ENCODE measurements at places on chromosomes 1 and 21.
A peak's percentile ranks its signal among the peaks of the same experiment; 100 is the strongest.

- peak; percentile 56 for DNase-seq
Observed at GRCh38 chr1:23619299-23620188, 60.2 kb upstream of the ID3 start.

DNA sequence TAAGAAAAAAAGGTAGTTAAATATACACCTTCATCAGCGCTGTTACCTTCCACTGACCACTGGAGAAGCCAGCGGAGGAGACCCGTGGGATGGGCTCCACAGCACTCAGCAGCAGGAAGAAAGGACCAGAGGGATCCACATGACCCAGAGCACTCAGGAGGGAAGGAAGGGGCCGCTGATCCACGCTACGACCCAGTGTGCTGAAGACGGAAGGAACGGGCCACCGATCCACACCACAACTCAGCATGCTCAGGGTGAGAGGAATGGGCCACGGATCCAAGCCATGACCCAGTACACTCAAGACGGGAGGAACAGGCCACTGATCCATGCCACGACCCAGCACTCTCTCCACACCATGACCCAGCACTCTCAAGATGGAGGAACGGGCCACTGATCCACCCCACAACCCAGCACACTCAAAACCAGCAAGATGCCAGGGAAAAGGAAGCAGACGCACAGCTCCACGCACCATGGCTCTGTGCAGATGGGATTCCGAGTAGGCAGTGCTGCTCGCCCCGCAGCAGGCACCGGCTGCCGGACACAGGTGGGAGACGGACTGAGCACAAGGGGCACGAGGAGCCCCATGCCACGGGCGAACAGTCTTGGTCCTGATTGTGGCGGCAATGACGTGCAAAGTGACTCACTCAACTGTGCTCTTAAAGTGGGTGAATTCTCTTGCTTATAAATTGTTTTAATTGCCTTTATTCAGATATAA is 8.7 kb downstream of the WRAP73 start:
- DNase-seq, result no peak

DNA sequence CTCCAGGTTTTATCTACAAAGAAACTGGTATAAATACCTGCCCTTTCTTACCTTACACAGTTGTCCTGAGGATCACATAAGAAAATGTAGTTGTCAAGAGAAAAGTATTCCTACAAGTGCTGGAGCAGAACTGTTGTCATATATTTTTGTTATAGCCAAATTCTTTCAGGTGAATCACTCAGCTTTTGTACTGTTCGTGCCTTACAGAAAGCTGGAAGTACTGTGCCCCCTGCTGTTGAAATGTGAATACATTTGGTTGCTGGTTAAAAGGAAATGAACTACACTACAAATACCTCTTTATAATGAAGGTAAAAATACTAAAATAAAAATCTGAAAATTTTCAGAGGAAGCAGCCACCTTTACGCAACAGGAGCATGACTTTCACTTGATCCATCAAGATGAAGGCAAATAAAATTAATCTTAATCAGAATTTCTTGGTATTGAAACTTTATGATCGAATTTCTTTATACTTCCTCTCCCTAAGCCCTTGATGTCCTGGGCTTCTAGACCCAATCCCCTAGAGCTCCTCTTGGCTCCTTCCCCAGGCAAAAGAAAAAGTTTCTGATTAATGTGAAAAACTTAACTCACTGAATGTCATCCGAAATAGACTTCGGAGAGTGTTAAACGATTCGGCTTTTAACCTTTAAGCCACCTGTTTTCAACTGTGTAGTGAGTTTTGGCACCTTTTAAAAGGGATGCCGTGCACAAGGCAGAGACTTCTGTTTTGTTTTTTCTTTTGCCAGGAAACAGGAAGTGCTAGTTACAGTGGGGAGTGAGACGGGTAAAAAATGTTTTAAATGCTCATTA is 12.5 kb downstream of the CHML start:
- peak; percentile 60 for DNase-seq

- no peak for DNase-seq
Observed at GRCh38 chr1:204917802-204918201, 47.1 kb downstream of the NFASC start.

DNA sequence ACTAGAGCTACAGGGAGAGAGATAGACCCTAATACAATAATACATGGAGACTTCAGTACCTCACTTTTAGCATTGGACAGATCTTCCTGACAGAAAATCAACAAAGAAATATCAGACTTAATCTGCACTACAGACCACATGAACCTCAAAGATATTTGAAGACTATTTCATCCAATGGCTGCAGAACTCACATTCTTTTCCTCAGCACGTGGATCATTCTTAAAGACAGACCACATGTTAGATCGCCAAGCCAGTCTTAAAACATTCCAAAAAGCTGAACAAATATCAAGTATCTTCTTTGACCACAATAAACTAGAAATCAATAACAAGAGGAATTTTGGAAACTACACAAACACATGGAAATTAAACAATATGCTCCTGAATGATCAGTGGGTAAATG is 576.0 kb downstream of the KIF26B start:
- no peak for DNase-seq

- DNase-seq, result peak; percentile 29
Observed at GRCh38 chr1:166164995-166165660, 1.7 kb downstream of the FAM78B start.

- DNase-seq, result peak; percentile 24
Observed at GRCh38 chr1:34549199-34549598, 205.6 kb upstream of the GJB5 start.

- no peak for DNase-seq
Observed at GRCh38 chr1:5990913-5991312, 1.3 kb downstream of the NPHP4 start.

- no peak for DNase-seq
Observed at GRCh38 chr1:31437433-31438037, 24.5 kb downstream of the SERINC2 start.

- peak; percentile 63 for DNase-seq
Observed at GRCh38 chr1:159921251-159921650, 4.1 kb downstream of the TAGLN2 start.

- no peak for DNase-seq
Observed at GRCh38 chr1:157247005-157247763, 109.0 kb upstream of the ETV3 start.

GRCh38 chr1:154912755-154913154 is 23.8 kb downstream of the PMVK start:
- no peak for DNase-seq

- DNase-seq, result no peak
Observed at GRCh38 chr1:201933840-201934430, 12.4 kb downstream of the LMOD1 start.

DNA sequence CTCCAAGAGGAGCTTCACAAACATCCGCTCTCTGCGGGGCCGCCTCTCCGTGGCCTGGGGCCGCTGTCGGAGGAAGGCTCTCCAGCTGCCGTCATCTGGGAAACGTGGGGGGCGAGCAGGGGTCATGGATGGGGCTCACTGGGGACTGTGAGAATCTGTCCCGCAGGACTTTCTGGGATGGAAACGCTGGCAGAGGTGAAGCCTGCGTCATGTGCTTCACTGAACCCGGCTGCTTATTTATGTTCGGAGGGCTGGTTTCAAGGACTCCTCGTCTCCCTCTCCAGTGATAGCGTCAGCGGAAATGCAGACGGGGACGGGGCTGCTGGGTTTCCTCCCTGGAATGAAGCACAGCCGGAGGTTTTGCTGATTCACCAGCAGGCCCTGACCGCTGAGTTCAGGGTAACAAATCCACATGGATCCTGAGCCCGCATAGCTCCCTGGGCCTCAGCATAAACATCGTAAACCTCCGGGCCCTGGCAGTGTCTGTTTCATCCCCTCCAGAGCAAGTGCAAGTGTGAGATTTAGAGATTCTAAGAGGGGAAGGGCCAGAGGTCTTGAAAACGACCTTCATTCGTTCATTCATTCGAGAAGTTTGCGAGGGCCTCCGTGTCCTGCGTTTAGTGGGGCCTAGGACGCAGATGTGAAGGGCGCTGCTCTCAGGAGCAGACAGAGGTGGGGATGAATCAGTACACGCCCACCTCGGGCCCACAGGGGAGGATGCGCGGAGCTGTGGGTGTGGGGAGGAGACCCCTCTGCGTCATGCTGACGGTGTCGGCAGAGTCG is 7.0 kb upstream of the POFUT2 start:
- DNase-seq, result no peak

- no peak for DNase-seq
Observed at GRCh38 chr21:43302062-43302700, 124.8 kb downstream of the SIK1 start.

DNA sequence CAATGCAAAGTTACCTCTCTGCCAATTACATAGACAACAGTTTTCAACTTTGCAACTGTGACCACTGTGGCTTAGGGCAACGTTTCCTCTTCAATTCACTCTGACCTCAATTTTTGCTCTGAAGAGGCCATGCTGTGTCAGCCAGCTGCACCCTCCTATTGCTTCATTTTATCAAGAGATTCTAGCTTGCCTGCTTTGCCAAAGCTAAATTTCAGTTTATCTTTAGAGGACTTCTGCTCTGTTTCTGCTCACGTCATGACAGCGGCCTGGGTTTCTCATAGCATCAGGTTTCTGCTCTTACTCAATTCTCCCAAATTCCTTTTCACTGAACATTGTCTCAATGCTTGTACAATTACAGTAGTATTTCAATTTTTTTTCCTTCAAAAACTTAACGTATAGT is 154.6 kb downstream of the PLA2G4A start:
- no peak for DNase-seq

DNA sequence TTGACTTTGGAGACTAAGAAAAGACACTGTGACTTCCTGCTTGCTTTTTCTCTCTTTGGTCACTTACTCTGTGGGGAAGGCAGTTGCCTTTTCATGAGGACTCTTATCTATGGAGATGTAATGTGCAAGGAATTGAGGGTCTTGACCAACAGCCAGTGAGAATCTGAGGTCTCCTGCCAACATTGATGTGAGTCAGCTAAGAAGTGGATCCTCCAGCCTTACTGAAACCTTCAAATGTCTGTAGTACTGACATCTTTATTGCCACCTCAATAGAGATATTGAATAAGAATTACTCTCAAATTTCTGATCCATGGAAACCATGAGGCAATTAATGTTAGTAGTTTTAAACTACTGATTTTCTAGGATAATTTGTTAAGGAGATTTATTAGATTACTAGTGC is 598.4 kb downstream of the ADGRL2 start:
- DNase-seq, result no peak

DNA sequence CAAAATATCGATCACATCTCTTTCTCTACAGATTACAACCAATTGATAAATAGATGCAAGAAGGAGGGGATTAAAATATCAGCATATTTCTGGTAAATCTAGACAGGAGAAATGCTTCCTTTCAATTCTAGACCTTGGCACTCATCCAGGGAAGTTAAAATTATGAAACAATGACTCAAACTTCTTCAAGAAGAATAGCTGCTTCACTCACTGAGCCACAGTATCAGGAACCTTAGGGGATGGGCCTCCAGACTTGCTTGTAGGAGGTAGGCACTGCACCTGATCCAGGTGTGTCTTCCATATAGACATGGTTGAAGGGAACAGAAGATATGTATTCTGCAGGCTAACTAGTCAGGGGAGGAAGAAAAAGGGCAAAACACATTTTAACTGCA is 9.8 kb downstream of the SLAMF7 start:
- DNase-seq, result no peak

- DNase-seq, result no peak
Observed at GRCh38 chr21:33411949-33412430, 8.8 kb downstream of the IFNGR2 start.

- DNase-seq, result no peak
Observed at GRCh38 chr1:2561898-2562895, 6.0 kb downstream of the TNFRSF14 start.

DNA sequence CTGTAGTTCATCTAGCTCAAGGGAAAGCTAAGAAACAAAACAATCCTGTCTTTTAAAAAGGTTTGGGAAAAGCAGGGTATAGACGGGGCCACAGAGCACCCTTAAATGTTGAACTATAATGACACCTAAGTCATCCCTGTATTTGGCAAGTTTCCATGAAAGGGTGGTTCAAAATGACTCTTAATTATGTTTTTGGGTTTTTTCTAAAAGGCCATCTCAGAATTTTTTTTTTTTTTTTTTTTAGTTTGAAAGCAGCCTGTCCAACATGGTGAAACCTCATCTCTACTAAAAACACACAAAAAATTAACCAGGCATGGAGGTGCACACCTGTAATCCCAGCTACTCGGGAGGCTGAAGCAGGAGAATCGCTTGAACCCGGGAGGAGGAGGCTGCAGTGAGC is 22.2 kb downstream of the TOMM20 start:
- DNase-seq, result no peak

DNA sequence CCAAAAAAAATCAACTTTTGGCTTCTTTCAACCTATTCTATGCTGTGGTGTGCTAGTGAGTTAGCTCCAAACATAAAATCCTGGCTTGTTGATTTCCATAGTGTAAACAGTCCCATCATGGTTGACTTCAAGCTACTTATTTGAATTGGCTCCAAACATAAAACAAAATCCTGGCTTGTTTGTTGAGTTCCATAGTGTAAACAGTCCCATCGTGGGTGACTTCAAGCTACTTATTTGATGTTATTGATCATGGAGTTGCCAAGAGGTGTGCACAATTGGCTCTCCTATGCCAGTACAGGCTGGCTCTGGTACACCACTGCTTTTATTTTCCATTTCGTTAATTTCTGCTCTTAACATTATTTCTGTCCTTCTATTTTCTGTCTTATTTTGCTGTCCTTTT is 1.8 kb upstream of the COA6 start:
- DNase-seq, result no peak

- no peak for DNase-seq
Observed at GRCh38 chr1:24898909-24899439, 31.1 kb downstream of the RUNX3 start.

- no peak for DNase-seq
Observed at GRCh38 chr21:43204638-43205037, 35.8 kb downstream of the CRYAA start.

DNA sequence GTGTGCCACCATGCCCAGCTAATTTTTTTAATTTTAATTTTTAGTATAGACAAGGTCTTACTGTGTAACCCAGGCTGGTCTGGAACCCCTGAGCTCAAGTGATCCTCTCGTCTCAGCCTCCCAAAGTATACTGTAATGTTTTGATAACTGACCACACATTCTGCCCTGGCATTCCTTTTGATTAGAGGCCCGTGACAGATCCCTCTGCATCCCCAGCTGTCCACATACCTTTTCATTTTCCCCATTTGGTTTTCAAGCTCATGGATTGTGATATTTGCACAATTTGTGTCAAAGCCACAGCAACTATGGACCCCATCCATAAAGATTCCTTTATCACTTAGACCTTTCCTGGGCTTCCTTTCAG is 116.8 kb upstream of the ATP1A1 start:
- DNase-seq, result no peak

Measured in activated CD4-positive, alpha-beta T cell treated with anti-CD3 and anti-CD28 coated beads, Interleukin-2, Interleukin-6, amounts not matched to agents 100 ng/mL and 50 ng/mL, durations not matched to agents 16 hours and 8 hours (primary cell).